A172 (cell line): ENCODE measurements at places on chromosomes 3 and 15. TPM values are rescaled to one million over a fixed set of nuclear protein-coding genes. Genes with fewer than 3 reads are reported as not detected.

Gene SATB1
- total RNA-seq, result 3.7 and 6.3 TPM in 2 replicates

Gene CX3CR1
- total RNA-seq, result not detected in 2 replicates

Gene CYP8B1
- total RNA-seq, result not detected in 2 replicates

Gene CPN2
- 0.10 TPM in 1 of 2 replicates, not detected in the other for total RNA-seq

Gene GOLGA8Q
- total RNA-seq, result not detected in 2 replicates

Gene SLC22A14
- not detected in 2 replicates for total RNA-seq

Gene DAZL
- total RNA-seq, result not detected in 2 replicates

Gene TMEM266
- total RNA-seq, result 0.48 and 1.1 TPM in 2 replicates

Gene FBXW12
- not detected in 2 replicates for total RNA-seq

Gene NEK11
- 4.3 and 5.3 TPM in 2 replicates for total RNA-seq

Gene SLC33A1
- 22.9 and 28.0 TPM in 2 replicates for total RNA-seq

Gene TRIM59
- total RNA-seq, result 77.4 and 79.6 TPM in 2 replicates

Gene EBLN2
- 0.41 and 2.1 TPM in 2 replicates for total RNA-seq

Gene GP5
- total RNA-seq, result 0.02 and 0.10 TPM in 2 replicates

Gene AP3B2
- total RNA-seq, result 0.09 and 0.29 TPM in 2 replicates
